ENCODE measurements at places on chromosomes 1 and 21.

- no peak for DNase-seq
Measured at GRCh38 chr1:82487778-82488177, 687.0 kb downstream of the ADGRL2 start.

GRCh38 chr1:197715806-197716205, 59.5 kb downstream of the DENND1B start:
- no peak for DNase-seq

GRCh38 chr1:100433563-100433962, 81.3 kb downstream of the CDC14A start:
- no peak for DNase-seq

GRCh38 chr1:178039891-178040290, 54.0 kb upstream of the RASAL2 start:
- no peak for DNase-seq

DNA sequence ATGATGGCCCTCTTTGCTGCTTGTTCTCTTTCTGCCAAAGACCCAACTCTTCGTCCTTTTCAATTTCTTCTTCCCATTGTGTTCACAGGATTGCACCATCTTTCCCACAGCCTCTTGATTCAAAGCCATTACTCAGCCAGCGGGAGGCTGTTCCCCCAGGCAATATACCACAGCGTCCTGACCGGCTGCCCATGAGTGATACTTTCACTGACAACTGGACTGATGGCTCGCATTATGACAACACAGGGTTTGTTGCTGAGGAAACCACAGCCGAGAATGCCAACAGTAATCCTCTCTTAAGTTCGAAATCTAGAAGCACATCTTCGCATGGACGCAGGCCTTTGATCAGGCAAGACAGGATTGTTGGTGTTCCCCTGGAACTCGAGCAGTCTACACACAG, 167.4 kb downstream of the LRRC40 start:
- no peak for DNase-seq

DNA sequence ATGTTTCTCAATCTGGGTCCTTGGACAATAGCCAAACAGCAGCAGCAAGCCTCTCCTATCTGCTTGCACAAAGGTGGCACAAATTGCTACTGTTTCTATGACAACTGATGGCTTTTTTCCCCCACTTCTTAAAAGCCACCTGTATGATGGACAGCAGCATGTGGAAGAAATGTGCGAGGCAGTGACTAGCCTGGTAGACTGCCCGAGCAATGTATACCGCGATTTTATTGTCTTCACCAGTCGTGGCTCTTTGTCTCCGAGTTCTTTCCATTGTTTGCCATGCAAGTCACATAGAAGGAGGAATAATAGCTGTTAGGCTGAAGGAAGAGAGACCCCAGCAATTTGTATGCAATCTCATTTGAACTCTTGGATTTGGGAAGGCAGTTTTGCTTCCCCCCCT, 79.4 kb downstream of the S1PR1 start:
- DNase-seq, result no peak

DNA sequence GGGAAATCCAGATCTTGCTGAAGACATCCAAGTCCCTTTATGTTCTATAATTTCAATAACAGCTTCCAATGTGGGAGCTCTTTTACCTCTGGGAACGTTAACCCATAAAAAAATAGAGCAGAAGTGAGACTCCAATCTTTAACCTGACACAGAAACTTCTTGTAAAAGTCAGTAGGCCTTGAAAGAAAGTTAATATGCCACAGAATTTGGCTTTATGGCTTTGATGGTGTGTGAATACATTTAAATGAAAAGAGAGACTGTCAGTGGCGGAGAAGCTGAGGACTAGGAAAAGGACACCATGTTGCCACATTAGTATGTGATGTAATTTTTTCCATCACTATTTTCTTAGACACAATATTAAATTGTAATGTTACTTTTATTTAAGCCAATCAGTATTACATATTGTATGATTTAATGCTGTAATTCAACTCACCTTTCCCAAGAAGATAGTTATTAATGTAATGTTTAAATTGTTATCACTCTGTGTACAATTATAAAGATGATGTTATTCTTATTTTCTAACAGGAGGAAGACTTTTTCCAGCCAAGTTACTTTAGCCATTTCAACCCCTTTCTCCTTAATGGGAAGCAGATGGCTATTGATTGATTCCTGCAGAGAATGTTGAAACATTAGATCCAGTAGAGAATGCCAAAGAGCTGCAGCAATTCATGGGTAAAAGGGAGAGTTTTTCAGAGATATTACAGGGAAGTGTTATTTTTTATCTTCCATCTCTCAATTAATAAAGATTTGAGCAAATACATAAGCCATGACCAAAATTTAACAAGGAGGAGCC, 17.5 kb upstream of the CLDN8 start:
- no peak for DNase-seq
